ENCODE measurements at places on chromosomes 6 and 20.

GRCh38 chr20:23225407-23226060 is 125.1 kb upstream of the NXT1 start:
- no peak for DNase-seq

GRCh38 chr6:91611190-91611589 is 1024.3 kb upstream of the MAP3K7 start:
- no peak for DNase-seq

DNA sequence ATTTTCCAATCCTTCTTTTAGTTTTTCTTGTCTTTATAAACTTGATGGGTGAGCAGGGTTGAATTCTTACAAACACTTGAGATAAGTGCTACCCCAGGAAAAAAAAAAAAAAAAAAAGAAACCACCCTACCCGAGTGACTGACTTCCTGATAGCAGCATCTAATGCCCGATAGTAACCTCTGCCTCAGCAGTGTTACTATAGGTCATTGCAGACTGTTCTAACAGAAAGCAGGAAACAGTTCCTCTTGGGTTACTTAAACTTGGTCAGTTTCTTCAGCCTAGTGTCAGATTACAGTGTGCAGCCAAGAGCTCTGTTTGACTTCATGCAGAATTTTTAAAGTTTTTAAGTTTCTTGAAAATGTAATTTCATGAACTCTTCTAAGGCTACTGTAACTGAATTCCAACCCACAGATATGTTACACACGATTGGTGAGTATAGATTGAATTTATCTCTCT is 2.1 kb downstream of the MYLIP start:
- DNase-seq, result no peak

DNA sequence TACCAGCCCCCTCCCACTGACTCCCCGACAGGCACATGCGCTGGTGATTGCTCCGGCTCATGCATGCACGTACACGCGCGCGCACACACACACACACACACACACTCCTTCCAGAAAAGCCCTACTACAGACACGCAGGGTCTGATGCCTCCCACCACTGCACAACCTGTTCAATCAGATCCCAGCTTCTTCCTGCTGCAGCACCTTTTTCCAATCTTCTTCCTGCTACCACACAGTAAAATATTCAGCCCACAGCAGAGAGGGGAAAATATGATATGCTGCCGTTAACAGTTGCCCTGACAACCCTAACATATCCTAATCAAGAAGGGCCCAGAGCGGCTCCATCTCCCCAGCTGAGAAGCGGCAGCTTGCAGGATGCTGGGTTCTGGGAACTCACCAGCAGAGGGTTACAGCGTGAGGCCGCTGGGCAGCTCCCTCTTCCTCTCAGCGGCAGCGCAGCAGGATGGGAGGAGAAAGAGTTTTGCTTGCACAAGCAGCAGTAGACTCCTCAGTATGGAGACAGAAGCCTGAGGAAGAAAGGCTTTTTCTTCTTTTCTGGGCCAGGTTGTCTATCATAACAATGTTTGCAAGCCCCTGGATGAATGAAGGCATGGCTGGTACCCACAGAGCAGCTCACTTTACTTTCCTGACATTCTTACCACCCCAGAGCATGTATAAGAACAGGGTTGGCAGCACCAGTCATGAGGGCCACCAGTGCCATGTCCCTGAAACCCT is 23.9 kb downstream of the MAP7 start:
- peak; percentile 68 for DNase-seq

DNA sequence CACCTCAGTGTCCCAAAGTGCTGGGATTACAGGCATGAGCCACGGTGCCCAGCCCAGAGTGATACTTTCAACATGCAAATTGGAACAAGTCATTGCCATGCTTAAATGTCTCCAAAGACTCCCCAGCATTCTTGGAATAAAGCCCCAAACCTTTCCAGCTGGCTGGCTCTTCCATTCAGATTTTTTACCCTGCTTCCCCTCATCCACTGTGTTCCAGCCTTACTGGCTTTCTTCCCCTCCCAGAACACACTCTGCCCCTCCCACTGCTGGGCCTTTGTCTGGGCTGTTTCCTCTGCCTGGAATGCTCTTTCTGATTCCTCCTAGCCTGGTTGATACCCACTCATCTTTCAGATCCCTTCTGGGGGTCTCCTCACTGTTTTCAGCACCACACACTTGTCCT is 40.1 kb upstream of the NNAT start:
- DNase-seq, result no peak

DNA sequence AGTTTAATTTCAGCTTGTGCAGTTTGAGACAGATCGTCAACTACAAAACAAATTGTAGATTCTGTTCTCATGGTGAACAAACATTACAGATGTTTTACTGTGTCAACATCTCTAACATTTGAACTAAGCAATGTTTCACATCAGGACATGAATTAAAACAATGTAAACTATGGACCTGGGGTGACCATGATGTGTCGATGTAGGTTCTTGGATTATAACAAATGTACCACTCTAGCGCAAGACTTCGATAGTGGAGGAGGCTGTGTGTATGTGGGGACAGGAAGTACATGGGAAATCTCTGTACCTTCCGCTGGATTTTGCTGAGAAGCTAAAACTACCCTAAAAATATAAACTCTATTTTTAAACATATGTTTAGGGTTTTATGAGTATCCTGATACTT is 17.1 kb downstream of the HIVEP2 start:
- DNase-seq, result no peak

GRCh38 chr6:40563111-40563510 is 24.1 kb downstream of the LRFN2 start:
- no peak for DNase-seq

- DNase-seq, result peak; percentile 44
Measured at GRCh38 chr20:38073307-38074071, 39.9 kb downstream of the RPRD1B start.

DNA sequence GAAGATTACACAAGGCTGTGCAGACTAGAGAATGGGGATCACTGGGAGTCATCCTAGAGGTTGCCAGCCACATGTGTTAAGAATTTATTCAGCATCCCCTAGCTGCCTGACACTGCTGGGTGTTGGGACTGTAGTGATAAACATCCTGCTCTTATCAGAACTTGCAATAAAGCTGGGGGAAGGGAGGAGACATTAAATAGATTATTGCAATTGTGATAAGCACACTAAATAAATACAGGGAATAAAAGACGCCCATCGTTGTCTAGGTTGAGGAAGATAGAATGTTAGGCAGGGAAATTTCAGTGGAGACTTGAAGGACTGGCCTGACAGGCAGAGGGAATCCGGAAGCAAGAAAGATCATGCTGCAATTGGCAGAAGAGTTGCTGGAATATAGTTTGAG is 33.2 kb upstream of the TRAM2 start:
- DNase-seq, result no peak

GRCh38 chr6:111872401-111873177 is 663 bp downstream of the FYN start:
- DNase-seq, result peak; percentile 60

GRCh38 chr6:136750696-136751521 is 41.4 kb downstream of the MAP3K5 start:
- no peak for DNase-seq

DNA sequence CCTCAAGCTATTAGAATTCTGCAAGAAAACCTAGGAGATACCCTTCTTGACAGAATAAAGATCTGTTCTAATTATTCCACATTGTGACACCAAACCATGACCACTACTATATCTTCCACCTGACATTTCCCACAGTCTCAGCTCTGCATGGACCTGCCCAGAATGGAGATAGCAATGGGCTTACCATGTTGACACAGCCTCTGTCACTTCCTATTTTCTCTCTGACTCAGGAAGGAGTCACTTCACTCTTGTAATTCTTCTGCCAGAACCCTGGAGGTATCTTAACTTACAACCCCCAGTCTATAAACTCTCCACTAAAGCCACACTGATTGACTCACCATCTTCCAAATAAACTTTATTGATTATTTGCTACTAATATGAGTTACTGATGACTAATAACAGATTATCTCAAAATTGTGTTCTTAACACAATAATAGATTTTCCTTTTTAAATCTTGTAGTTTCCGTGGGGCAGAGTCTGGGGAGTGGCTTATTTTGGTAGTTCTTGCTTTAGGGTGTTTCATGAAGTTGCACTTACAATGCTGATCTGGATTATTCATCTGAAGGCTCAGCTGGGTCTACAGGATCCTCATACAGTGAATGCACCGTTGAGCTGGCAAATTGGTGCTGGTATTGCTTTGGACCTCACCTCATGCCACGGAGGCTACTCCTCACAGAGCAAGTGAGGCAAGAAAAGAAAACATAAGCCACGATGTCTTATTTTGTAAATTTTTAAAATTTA is 869.9 kb downstream of the KIF16B start:
- no peak for DNase-seq

GRCh38 chr20:14378326-14378725 is 40.9 kb upstream of the FLRT3 start:
- no peak for DNase-seq

DNA sequence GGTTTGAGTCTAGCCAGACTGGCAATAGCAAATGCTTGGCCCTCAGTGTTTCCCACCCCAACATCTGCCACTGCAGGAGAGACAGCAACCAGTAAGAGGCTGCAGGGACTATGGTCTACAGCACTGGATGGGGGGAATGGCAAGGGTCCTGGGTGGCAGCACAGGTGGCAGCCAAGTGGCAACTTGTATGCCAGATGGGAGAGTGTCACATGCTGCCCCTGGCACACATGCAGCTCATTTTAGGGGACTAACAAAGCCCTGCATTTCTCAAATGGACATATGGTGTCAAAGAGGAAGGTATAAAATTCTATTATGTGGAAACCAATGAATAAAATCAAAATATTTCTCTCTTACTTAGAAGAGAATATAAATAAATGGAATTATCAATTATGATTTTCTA is 298.7 kb upstream of the MARCKS start:
- DNase-seq, result peak; percentile 12

DNA sequence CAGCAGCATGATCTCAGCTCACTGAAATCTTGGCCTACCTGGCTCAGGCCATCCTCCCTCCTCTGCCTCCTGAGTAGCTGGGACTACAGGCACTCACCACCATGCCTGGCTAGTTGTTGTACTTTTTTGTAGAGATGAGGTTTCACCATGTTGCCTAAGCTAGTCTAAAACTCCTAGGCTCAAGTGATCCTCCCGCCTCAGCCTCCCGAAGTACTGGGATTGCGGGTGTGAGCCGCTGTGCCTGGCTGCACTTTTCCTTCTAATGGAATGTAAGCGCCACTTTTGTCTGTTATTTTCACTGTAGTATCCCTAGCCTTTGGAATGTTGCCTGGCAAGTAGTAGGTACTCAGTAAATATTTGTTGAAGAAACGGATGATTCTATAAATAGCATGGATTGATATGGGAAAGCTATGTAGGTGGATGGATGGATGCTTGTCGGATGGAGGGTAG is 10.4 kb upstream of the TRIB3 start:
- DNase-seq, result no peak

DNA sequence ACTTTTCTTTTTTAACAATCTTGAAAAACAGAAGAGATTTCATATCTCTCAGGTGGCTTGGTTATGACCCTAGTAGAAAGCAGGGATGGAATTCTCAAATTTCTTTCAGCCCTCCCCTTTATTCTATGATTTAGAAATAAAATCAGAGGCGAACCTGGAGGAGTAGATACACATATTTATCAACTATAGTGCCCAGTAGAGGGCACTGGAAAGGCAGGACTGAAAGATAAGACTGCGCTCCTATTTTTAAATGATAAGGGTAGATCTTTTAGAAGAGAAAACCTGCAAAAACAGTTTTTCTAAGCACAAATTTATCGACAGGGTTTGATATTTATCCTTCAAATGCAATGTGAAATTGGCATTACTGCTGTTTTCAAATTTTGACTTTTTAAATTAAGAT is 1296.6 kb downstream of the EPHA7 start:
- DNase-seq, result no peak

- DNase-seq, result no peak
Measured at GRCh38 chr20:7248281-7249201, 481.1 kb downstream of the BMP2 start.

DNA sequence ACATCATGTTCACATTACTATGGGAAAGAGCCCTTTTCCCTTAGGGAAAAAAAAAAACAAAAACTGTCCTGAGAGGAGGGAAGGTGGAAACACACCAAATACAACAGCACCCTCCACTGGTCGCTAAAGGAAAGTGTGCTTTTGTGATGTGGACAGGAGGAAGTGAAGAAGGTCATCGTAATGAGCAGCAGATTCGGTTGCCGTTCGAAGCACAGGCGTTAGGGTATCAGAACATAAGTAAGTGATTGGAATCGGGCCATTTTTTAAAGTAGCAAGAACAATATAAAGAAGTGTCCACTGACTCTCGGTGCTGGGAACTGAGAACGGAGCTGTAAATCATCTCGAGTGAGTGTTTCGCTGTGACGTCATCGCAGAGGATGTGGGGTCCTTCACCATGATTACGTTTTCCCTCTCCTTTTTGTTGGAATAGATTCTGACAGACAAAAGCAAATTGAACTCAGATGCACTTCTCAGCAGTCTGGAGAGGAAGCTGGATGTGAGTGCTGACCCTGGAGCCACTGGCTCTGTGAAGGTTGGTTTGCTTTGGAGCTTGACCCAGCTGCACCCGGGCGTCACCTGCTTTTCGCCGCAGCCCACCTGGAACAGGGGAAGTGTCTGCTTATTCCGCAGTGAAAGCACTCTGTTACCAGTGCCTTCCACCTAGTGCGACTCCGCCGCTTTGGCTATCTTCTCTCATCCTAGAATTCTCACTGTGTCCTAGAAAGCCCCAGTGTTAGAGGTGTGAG is 203.6 kb upstream of the GMDS start:
- DNase-seq, result peak; percentile 7

- no peak for DNase-seq
Measured at GRCh38 chr6:42306439-42307140, 88.9 kb upstream of the MRPS10 start.

DNA sequence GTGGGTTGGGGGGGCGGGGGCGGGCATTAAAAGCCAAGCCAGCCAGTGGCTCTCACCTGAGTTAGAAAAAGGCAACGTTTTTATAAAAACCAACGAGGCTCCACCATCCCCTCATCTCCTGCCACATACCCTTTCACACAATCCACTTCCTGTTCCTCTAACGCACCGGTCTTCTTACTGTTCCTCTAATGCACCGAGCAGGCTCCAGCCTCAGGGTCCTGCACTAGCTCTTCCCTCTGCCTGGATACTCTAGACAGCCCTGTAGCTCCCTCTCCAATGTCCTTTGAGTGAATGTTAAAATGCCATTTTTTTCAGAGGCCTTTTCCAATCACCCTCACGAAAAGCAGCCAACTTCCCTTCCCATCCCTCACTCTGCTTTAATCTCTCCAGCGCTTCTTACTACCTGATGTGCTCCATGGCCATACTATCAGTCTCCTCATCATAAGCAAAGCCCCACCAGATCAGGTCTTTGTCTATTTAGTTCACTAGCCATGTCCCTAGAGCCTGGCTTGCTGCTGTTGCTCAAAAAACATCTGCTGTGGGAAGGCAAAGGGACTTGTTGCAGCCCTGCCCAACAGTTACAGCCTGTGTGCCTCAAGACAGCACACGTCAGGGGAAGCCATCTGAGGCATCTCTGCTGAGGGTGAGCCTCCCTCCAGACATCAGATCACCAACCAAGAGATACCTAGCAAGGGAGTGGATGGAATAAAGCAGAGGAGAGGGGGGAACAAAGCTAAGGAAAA is 3.9 kb downstream of the FKBP1A start:
- DNase-seq, result no peak

DNA sequence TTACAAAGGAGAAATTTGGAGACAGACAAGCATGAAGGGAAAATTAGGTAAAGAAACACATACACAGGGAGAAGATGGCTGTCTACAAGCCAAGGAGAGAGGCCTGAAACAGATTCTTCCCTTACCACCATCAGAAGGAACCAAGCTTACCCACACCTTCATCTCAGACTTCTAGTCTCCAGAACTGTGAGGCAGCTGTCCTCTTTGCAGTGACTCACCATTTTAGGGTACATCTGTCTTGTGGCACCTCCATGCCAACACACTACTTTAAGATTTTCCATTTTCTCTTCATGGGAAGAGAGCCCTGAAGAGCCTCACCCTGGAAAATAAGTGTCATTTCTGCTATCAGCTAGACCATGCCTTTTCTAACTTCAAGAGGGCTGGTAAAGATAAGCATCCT is 369.3 kb downstream of the FRK start:
- no peak for DNase-seq
